Psoas muscle (tissue), 8 donors: ENCODE measurements at places on chromosomes 12 and 14. TPM values are rescaled to one million over a fixed set of nuclear protein-coding genes. Genes with fewer than 3 reads are reported as not detected.

- no peak for DNase-seq
Measured at GRCh38 chr12:11731042-11731357, 81.5 kb downstream of the ETV6 start.

- no peak for DNase-seq
Measured at GRCh38 chr12:28212182-28212581, 21.9 kb downstream of the CCDC91 start.

GRCh38 chr14:61925732-61926435 is 163.7 kb downstream of the SNAPC1 start:
- DNase-seq = no peak

DNA sequence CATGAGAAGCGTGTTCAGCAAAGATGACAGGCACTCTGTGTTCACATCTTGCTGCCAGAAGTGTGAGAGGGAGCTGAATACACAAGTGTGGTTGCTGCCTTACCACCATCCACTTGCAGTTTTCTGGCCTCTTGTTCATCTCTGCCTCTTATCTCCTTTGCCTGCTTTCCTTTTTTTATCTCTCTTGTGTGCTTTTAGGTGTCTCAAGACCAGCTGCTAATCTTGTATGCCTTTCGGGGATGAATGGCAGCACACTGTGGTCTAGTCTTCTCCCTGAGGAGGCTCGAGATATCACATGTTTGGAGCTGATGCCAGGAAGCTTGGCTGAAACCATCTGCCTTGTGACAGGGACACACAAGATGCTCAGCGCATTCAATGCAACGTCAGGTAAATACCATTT is 17.2 kb downstream of the FAM234B start:
- no peak for DNase-seq

The KLRG1 gene
- 1.0 TPM for total RNA-seq

GRCh38 chr12:75751769-75752471 is 240.5 kb upstream of the KRR1 start:
- DNase-seq = no peak

DNA sequence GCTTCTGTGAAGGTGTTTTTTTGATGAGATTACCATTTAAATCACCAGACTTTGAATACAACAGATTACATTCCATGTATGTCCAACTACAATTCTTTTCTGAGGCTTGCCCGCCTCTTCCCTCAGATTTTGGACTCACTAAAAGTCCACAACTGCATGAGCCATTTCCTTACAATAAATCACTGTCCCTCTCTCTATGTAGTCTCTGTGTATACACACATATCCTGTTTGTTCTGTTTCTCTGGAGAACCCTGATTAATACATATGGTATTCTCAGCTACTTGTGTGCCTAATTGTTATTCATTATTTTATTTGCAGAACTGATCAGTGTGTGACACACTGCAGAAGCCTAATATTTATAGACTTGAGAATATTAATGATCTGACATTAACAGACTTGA is 2.4 kb upstream of the MIPOL1 start:
- DNase-seq = no peak

The ADGRD1 gene
- total RNA-seq = 7.9 TPM

The P2RX2 gene
- total RNA-seq = not detected

- DNase-seq = no peak
Measured at GRCh38 chr14:52352569-52352968, 38.5 kb downstream of the PTGER2 start.

- peak; percentile 34 for DNase-seq
Measured at GRCh38 chr12:69698769-69699540, at the start of gene BEST3. Gene BEST3 (minus strand): TSS chr12:69699303. CDS start chr12:69697798, 1,505 bp downstream.

The IFNG gene
- total RNA-seq = not detected

GRCh38 chr12:12171991-12172511 is 94.8 kb downstream of the LRP6 start:
- no peak for DNase-seq

GRCh38 chr12:112839386-112839972 is 47.9 kb downstream of the RPH3A start:
- no peak for DNase-seq

DNA sequence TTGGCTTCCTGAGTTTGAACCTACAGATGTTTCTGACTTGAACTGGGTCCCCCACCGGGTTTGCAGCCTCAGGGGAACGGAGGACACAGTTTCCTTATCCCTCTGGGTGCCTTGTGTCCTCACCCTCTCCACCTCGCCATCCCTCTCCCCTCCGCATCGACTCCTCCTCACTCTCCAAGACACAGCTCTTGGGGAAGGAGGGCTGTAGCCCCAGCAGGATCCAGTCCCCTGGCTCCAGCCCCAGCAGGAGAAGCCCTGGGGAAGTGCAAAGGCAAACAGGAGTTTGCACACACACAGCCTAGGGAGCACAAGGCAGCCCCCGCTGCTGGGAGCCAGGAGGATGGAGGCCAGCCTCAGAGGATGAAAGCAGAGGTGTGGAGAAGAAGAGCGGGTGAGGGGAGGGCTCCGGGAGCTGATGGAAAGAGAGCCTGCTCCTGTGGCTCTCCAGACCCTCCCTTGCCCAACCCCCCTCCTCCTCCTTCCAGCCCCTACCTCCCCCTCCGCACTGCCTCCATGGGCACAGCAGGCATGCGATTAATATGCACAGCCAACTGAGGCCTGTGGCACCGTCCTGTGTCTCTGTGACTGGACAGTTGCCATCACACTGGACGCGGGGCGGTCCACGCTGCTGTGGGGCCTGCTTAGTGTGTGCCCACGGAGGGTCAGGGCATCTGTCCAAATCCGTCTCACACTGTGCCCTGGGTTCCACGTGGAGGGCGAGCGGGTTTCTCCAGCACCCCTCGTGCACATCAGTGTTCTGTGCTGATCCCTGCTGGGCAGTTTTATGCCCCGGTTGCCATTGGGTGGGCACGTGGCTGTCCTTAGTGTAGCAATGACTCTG is 193.7 kb upstream of the DIO3 start:
- DNase-seq = peak; percentile 29

GRCh38 chr14:64865109-64865508 is 14.6 kb downstream of the SPTB start:
- no peak for DNase-seq

- DNase-seq = no peak
Measured at GRCh38 chr12:31477687-31478086, 113.2 kb downstream of the DENND5B start.

GRCh38 chr12:20044846-20045245 is 323.5 kb upstream of the PDE3A start:
- DNase-seq = no peak

DNA sequence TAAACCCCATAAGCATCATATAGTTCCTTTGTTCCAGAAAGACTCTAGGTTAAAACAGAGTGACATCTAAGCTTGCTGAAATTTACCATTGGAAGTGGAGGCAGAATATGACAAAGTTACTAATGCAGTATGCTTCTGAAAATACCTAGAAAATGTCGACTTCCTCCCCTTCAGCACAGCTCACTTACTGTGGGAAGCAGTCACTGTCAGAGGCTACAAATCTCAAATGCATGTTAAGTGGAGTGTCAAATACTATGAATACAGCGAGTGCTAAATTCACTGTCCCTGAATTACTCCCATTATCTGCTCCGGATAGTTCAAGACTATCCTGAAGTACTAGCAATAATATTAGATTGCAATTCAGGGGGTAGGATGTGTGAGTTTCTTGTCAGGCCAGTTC is 1454.6 kb downstream of the AACS start:
- DNase-seq = no peak

The GPRC5D gene
- total RNA-seq = not detected

The TMEM119 gene
- 1.0 TPM for total RNA-seq

DNA sequence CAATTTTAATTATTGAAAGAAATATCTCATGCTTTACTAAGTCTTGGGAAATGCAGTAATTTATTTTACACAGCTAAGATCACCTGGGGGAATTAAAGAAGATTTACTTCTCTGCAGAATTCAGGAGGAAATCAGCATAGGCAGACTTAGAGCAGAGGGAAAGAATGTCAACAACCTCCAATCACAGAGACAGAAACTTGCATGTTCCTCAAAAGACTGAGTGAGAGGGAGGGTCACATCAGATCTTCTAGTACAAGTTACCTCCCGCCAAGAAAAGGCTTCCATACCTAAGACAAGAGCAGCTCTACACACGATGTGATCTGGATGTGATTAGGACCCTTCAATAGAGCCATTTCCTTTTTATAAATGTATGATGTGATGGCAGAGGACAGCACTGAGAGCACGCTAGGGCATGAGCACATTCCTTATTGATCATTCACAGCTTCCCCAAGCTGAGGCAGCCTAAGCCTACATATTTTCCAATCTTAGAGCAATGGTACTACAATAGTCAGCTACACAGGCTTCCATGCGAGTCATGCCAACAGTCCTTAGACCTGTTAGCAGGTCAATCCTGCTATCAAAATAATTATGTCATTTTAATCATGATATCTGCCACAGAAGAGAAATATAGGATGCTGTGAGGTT is 403.3 kb downstream of the ETNK1 start:
- DNase-seq = no peak

DNA sequence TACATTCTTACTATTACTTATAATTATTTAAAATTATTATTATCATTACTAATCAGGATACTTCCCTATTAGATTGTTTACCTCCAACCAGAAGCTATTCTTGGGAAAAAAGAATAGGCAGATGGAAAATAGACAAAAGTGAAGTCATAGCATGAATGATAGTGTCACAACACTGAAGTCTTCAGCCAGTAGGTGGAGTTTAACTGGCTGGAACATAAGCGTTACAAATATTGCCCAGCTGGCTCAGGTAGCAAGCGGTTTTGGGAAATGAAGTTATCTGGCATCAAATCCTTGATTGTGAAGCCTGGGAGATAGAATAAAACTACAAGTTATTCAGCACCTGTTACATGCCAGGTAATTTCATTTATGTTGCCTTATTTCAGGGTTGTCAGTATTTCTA is 762.9 kb downstream of the C12orf50 start:
- no peak for DNase-seq

DNA sequence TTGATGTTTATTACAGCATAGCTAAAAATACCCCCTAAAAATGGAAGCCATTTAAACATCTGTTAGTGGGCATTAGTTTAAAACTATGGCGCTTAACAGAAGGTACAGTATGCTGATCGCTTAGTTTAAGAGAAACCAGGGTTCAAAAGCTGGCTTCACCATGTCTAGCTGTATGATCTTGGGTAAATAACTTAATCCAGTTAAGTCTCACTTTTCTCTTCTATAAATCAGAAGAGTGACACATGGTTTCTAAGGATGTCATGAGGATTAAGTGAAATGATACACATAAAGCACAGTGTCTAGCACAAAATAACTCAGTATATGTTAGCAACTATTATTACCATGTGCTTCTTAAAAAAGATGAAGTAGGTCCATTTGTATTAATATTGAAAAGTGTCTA is 38.7 kb downstream of the STK38L start:
- DNase-seq = no peak

DNA sequence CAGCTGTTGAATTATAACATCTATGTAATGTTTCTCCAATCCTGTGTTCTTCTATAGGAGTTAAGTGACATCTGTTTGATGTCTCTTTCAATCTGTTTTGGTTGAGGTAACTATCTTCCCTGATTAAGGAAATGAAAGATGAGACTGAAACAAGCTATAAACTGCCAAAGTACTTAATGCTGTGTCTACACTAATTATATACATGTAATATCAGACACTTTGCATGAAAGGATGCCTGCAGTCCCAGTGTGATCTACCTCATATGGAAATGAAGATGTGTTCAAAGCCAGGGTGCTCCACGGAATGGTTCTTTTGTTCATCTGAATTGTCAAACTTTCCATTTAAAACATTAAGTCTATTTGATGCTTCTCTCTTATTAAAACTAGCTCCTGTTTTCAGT is 958.3 kb downstream of the GALC start:
- no peak for DNase-seq

DNA sequence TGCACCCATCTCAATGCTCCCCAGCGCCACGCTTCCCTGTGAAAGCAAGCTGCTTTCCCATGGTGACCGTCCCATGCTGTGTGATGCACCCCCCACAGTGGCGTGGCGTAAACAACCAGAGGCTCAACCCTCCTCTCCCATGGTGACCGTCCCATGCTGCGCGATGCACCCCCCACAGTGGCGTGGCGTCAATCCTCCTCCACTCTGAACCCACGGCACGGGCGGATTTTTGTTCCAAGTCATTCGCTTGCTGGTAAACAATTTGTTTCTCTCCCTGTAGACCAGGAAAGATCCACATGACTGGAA is 8.9 kb downstream of the STX2 start:
- DNase-seq = no peak

DNA sequence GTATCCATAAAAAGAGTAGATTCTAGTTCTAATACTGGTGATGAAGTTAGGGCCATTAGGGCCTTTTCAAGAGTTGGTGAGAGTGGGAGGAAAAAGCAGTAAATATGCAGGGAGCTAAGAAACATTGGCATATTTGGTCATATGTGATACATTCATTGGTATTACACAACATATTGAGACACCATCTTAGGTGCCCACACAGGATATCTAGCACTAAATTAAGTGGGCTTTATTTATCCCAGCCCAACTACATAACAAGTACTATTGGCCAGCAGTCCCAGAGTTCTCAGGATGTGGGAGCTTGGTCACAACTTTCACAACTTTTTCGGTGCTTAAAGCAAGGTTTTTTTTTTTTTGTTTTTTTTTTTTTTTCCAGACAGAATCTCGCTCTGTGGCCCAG is 2.0 kb upstream of the ING4 start:
- DNase-seq = no peak
